ENCODE measurements at places on chromosomes 7 and 10.

GRCh38 chr7:27030393-27031050 is 65.3 kb downstream of the HOXA1 start:
- no peak for DNase-seq

GRCh38 chr10:33141251-33141650 is 183.2 kb upstream of the ITGB1 start:
- no peak for DNase-seq

DNA sequence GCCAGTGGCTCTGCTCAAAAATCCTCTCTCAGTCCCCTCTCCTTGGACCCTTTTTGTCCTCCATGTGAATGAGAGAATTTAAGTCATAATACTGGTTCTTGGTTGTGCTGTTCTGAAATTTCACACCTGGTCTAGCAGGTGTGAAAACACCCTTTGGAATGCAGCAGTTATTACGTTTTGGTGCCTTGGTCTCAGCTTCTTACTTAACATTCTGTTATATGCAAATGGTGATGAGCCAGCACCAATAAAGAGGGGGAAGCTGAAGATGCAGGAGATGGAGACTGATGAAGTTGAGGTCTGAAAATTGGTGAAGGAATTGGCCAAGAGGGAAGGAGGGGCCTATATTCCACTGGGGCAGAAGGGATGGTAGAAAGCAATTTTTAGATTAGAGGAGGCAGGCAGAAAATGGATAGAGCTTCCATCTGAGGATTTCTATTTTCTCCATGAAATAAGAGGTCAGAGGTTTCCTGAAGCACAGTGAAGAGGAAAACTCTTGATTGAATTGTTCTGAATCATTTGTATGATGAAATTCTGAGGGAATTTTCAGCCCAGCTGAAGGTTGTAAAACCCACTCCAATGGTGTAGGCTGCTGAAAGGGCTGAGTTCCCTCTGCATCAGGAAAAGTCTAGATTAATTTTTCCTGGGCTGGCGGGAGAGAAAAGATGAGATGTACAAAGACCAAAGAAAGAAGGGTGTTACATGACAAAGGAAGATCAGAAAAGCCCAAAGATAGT is 94.0 kb upstream of the FAM180A start:
- no peak for DNase-seq

DNA sequence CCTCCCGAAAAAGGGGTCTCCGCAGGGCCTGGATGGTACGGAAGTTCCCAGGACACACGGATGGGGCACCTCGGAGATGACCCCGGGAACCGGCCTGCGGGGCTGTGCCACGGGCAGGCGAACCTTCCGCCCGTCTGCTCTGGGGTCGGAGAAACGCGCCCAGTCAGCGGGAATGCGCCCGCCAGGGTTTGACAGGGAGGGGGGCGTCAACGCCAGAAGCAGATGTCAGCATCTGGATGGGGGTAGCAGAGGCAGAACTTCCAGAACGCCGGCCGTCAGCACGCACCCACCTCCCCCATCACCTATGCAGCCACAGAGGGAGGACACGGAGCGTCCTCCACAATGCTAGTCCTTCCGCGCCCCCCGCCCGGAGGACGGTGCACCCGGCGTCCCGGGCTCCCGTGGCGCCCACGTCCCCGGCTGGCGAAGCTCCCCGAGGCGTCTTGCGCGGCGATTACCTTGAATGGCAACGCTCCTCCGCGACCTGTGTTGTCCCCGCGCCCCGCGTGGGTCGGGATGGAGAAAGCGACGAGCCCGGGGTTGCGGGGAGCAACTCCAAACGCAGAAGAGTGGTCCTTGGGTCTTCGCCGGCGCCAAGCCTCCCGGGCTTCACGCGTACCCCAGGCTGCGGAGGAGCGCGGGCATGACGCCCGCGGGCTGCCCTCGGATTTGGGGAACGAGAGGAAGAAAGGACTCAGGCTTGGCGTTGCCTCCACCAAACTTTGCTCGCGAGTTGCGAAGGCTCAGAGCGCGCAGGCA is 561 bp downstream of the FGFR2 start:
- peak; percentile 53 for DNase-seq

DNA sequence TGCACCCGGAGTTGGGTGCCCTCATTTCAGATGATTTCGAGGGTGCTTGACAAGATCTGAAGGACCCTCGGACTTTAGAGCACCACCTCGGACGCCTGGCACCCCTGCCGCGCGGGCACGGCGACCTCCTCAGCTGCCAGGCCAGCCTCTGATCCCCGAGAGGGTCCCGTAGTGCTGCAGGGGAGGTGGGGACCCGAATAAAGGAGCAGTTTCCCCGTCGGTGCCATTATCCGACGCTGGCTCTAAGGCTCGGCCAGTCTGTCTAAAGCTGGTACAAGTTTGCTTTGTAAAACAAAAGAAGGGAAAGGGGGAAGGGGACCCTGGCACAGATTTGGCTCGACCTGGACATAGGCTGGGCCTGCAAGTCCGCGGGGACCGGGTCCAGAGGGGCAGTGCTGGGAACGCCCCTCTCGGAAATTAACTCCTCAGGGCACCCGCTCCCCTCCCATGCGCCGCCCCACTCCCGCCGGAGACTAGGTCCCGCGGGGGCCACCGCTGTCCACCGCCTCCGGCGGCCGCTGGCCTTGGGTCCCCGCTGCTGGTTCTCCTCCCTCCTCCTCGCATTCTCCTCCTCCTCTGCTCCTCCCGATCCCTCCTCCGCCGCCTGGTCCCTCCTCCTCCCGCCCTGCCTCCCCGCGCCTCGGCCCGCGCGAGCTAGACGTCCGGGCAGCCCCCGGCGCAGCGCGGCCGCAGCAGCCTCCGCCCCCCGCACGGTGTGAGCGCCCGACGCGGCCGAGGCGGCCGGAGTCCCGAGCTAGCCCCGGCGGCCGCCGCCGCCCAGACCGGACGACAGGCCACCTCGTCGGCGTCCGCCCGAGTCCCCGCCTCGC is at the start of gene EGFR:
Gene EGFR, plus strand, starts transcription at position 657 of the 830 bp plus-strand sequence. CDS start 261 bp downstream, outside the sequence.
- DNase-seq: peak; percentile 60
